ENCODE measurements at places on chromosomes 6 and 20.
A peak's percentile ranks its signal among the peaks of the same experiment; 100 is the strongest.

DNA sequence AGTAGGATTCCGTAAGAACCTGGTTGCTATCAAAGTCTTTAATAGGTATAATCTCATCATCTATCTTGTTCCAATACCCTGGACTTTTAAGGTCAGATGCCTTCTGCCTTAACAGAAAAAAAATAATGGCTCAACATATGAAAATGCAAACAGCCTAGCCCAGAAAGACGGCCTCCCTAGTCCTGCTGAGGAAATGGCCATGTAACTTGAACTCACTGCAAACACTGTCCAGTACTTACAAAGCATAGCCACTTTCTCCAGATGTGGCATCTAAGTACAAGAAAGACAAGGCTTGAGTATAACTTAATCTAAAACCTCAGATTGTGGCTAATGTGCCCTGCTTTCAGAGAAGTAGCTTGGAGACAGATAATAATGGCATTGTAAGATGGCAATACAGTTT lies 26.5 kb downstream of the FASTKD5 start:
- DNase-seq, result no peak

GRCh38 chr6:155142168-155143028 lies 121.4 kb upstream of the CLDN20 start:
- no peak for DNase-seq

DNA sequence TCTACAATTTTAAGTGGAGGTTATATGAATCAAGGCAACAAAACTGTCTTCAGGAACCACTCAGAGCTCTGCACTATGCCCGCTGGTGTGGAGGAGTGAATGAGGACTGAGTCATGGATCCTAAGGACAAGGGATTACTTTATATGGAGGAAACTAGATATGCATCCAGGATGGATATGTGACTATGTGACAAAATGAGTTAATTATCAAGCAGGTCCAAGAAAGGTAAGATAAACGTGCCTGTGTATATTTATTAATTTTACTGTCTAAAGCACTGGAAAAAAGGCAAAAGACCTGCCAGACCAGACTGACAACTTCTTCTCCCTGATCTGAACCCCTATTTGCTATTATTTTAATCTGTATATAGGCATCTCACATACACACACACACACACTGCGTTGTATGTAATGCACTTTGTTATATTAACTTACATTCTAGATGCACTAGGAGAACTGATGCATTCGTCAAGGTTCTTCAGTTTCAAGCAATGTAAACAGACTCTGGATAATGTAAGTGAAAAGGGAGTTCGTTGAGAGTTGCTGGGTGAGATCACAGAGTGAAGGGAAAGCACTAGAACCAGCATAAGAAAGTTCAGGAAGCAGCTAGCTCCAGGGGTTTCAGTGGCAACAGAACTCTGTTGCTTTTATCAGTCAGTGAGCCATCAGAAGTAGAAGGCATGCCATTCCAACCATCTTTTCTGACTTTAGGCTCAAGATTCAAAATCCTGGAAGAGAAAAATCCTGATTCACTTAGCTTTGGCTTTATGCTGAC lies 26.4 kb upstream of the ADGRG6 start:
- DNase-seq, result no peak

- no peak for DNase-seq
Observed at GRCh38 chr6:159203304-159204005, 34.3 kb downstream of the FNDC1 start.

- DNase-seq, result no peak
Observed at GRCh38 chr6:53829698-53830221, 35.0 kb downstream of the LRRC1 start.

- DNase-seq, result no peak
Observed at GRCh38 chr6:106066989-106067388, 19.1 kb upstream of the PRDM1 start.

GRCh38 chr6:32108094-32108627 lies 977 bp downstream of the TNXB start:
- no peak for DNase-seq

DNA sequence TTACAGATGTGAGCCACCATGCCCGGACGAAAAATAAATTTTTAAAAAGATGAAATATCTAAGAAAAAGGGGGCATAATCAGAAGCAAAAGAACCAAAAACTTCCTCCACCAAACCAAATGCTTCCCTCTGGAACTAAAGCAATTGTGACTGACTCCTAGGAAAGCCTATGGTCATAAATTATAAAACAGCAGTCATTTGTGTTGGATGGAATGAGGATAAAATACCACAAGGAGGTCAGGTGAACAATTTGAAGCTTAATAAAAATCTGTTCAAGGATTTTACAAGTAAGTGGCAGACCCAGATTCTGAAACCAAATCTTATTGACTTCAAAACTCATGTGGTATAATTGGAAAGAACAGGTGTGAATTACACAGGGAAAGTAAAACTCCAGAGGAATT lies 114.5 kb downstream of the KIF13A start:
- no peak for DNase-seq

DNA sequence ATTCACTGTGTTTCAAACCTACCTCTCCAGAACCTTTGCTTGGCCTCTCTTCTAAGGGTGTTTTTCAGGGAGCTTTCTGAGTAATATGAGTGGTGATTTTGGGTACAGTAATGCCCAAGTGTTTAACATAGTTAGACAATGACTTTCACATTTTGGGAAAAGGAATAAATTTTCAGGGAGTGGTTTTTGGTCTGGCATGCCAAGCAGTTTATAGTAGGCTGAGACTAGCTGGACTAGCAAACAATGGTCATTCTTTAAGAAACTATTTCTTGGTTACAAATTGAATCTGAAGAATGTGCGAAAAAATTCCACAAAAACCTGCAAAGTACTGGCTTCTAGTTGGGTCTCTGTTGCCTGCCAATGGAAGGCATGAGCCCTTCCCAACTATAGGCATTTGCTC lies 15.4 kb downstream of the FNDC1 start:
- DNase-seq, result no peak

DNA sequence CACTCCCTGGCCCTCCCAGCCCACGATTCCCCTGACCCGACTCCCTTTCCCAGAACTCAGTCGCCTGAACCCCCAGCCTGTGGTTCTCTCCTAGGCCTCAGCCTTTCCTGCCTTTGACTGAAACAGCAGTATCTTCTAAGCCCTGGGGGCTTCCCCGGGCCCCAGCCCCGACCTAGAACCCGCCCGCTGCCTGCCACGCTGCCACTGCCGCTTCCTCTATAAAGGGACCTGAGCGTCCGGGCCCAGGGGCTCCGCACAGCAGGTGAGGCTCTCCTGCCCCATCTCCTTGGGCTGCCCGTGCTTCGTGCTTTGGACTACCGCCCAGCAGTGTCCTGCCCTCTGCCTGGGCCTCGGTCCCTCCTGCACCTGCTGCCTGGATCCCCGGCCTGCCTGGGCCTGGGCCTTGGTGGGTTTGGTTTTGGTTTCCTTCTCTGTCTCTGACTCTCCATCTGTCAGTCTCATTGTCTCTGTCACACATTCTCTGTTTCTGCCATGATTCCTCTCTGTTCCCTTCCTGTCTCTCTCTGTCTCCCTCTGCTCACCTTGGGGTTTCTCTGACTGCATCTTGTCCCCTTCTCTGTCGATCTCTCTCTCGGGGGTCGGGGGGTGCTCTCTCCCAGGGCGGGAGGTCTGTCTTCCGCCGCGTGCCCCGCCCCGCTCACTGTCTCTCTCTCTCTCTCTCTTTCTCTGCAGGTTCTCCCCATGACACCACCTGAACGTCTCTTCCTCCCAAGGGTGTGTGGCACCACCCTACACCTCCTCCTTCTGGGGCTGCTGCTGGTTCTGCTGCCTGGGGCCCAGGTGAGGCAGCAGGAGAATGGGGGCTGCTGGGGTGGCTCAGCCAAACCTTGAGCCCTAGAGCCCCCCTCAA lies at the start of gene LTA:
TSS of gene LTA (plus strand) at position 249 of the 871 bp plus-strand sequence. CDS start at position 703, 454 bp downstream.
- DNase-seq, result peak; percentile 58

GRCh38 chr6:124881898-124882578 lies 80.2 kb upstream of the RNF217 start:
- no peak for DNase-seq

- DNase-seq, result no peak
Observed at GRCh38 chr6:11036977-11037430, 7.1 kb downstream of the ELOVL2 start.

- DNase-seq, result no peak
Observed at GRCh38 chr6:110432285-110432900, 17.0 kb upstream of the DDO start.

- DNase-seq, result no peak
Observed at GRCh38 chr6:3648724-3649123, 102.8 kb downstream of the PXDC1 start.

- no peak for DNase-seq
Observed at GRCh38 chr20:48193627-48194425, 408.5 kb upstream of the SULF2 start.

DNA sequence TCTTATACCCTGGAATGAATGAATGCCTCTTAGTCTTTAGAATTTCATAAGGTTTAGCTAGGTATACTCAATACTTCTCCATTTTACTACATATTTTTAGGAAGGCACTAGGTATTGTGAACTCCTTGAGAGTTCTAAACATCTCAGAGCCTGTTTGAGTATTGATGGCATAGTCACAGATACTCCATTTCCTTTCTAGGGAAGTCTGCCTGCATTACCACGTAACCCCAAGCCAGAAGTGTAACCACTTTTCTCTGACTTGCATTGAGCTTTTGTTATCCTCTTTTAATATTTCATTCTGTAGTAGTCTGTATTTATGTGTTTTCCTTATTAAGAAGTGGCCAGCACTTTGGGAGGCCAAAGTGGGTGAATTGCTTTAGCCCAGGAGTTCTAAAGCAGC lies 12.2 kb downstream of the TOP1 start:
- no peak for DNase-seq

DNA sequence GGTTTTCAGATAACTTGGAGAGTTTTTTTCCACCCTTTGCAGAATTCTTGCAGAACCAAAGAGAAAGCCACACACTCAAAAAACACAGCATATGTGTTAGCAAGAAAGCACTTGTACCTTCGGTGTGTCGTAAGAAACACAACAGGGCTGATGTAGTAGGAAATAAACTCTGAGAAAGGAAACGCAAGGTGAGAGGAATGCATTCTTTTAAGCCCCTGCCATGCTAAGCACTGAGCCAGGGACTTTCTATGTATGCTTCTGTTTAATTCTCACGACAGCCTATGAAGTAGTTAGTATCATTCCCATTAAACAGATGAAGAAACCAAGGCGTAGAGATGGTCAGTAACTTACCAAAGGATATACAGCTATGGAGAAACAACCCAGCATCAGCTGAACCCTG lies 23.1 kb downstream of the NEDD9 start:
- no peak for DNase-seq

- DNase-seq, result no peak
Observed at GRCh38 chr6:134741200-134741536, 208.7 kb downstream of the ALDH8A1 start.

GRCh38 chr20:4047614-4048013 lies 32.3 kb upstream of the RNF24 start:
- DNase-seq, result no peak

DNA sequence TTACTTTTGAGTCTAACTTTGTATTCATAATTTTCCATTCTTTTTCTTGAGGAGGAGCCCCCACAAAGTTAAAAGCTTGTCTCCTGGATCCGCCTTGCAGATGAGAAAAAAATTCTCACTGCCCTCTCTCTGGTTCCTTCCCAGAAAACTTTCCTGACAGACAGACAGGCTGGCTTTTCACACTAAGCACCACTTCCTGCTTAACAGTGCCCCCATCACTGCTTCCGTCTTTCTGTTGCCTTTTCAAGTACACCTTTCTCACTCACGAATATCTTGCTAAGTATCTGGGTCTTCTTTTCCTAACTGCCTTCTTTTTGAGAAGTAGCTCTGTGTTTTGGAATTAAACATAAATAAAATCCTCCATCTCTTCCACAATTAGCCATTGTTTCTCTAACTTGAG lies 19.8 kb upstream of the LMBRD1 start:
- DNase-seq, result no peak

Measured in effector CD8-positive, alpha-beta T cell (primary cell).